ENCODE measurements at places on chromosomes 2 and 18. TPM values are rescaled to one million over a fixed set of nuclear protein-coding genes. Genes with fewer than 3 reads are reported as not detected.

The PGAP1 gene
- 12.0 TPM for total RNA-seq

The ERFE gene
- total RNA-seq, result not detected

The TTR gene
- total RNA-seq, result not detected

The CCDC102B gene
- 29.4 TPM for total RNA-seq

The BCL2L11 gene
- total RNA-seq, result 23.7 TPM

The ATP5MC3 gene
- total RNA-seq, result 133 TPM

The MC5R gene
- total RNA-seq, result not detected

The TMEM163 gene
- 31.9 TPM for total RNA-seq

The PLCD4 gene
- total RNA-seq, result 1.1 TPM

The SKA1 gene
- total RNA-seq, result 1.2 TPM

The HOXD12 gene
- not detected for total RNA-seq

The NTSR2 gene
- not detected for total RNA-seq
